ENCODE measurements at places on chromosomes 6 and 20. TPM values are rescaled to one million over a fixed set of nuclear protein-coding genes. Genes with fewer than 3 reads are reported as not detected.

GRCh38 chr6:36666826-36667591 lies 11.5 kb upstream of the CDKN1A start:
- no peaks in the 10 kb centered on the region for H3K4me1 ChIP-seq
- H3K36me3 ChIP-seq, result no peaks in the 10 kb centered on the region
- peak overlapping the region; percentile 49 for H3K27ac ChIP-seq
- no peaks in the 10 kb centered on the region for H3K27me3 ChIP-seq
- H3K4me3 ChIP-seq, result no peak overlapping the region

- no peaks in the 10 kb centered on the region for H3K27me3 ChIP-seq
- no peak overlapping the region for H3K27ac ChIP-seq
- H3K4me3 ChIP-seq, result no peak overlapping the region
- peaks cover 1% of the 10 kb centered on the region for H3K4me1 ChIP-seq
- DNase-seq, result no peak
- no peaks in the 10 kb centered on the region for H3K36me3 ChIP-seq
Measured at GRCh38 chr6:169935348-169935718, 183.9 kb downstream of the ERMARD start.

DNA sequence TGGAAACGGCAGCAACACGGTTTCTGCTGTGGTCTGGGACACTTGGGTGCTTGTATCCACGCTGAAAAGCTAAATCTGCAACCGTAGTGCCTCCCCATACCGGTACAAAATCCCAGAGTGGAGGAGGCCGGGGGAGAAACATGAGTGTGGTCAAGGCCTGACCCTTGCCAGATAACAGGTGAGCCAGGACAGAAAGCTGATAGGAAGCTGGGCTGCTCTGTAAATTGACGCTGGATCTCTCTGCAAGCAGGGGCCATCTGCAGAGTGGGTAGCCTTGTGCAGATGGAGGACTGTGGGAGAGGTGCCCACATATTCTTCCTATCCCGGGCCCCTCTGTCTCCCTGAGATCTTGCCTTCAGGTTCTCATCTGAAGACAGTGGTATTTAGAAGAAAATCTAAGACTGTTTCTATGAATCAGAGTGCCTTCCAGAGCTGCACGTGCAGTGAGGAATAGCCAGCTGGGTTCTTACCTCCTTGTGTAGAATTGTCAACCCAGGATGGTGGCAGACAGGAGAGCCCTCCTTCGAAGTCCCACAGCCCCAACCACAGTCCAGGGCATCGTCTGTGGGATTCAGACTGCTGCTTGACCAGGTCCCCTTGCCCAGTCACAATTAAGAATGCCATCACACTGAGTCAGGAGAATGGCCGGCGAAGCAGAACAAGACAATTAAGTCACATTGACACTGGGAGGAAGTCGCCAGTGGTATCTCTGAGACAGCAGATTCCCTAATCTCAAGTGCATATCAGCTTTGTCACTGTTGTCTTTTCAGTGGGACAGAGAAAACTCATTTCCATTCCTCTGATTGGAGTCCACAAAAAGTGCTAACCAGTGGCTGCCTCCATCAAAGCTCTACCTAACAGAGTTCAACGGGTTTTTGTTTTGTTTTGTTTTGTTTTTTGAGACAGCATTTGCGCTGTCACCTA lies 100.0 kb upstream of the RIPOR2 start:
- H3K27me3 ChIP-seq, result no peaks in the 10 kb centered on the region
- H3K4me1 ChIP-seq, result no peaks in the 10 kb centered on the region
- H3K36me3 ChIP-seq, result no peaks in the 10 kb centered on the region
- DNase-seq, result no peak

GRCh38 chr6:72709431-72709830 lies 87.6 kb downstream of the KCNQ5 start:
- H3K27me3 ChIP-seq, result no peaks in the 10 kb centered on the region
- H3K4me1 ChIP-seq, result no peaks in the 10 kb centered on the region
- no peak overlapping the region for H3K27ac ChIP-seq
- H3K4me3 ChIP-seq, result no peak overlapping the region
- H3K36me3 ChIP-seq, result no peaks in the 10 kb centered on the region

GRCh38 chr6:38973178-38974057 lies 75.2 kb upstream of the GLP1R start:
- H3K27me3 ChIP-seq, result peaks cover 6% of the 10 kb centered on the region
- DNase-seq, result no peak
- no peaks in the 10 kb centered on the region for H3K36me3 ChIP-seq

GRCh38 chr6:75246386-75246785 lies 2.8 kb upstream of the COX7A2 start:
- no peaks in the 10 kb centered on the region for H3K27me3 ChIP-seq
- no peak for DNase-seq
- H3K36me3 ChIP-seq, result no peaks in the 10 kb centered on the region
- no peak overlapping the region for H3K4me3 ChIP-seq
- peaks cover 14% of the 10 kb centered on the region for H3K4me1 ChIP-seq

DNA sequence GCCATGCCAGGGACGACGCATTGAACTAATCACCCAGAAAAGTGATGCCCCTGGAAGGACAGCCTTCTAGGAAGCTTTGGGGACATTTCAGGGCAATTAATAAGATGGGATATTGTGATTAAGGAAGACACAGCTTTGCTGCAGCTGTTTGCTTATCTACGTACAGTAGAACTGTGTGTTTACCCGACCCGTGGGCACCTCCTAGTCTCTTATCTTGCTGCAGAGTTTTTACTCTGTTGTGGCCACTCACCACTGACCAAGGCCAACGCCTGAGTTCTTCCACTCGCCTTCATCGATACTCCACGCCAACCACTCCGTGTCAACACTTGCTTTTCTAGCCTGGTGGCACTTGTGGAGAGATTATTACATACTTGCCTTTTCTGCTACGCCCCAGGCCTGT lies 105.9 kb upstream of the MLN start:
- no peaks in the 10 kb centered on the region for H3K36me3 ChIP-seq
- H3K27me3 ChIP-seq, result no peaks in the 10 kb centered on the region
- H3K27ac ChIP-seq, result no peak overlapping the region
- no peak overlapping the region for H3K4me3 ChIP-seq
- peaks cover 20% of the 10 kb centered on the region for H3K4me1 ChIP-seq
- no peak for DNase-seq

- peak overlapping the region; percentile 61 for H3K27ac ChIP-seq
- no peaks in the 10 kb centered on the region for H3K36me3 ChIP-seq
- peaks cover 42% of the 10 kb centered on the region for H3K4me1 ChIP-seq
- no peaks in the 10 kb centered on the region for H3K27me3 ChIP-seq
- no peak for DNase-seq
Measured at GRCh38 chr6:30207619-30208295, 5.4 kb downstream of the TRIM26 start.

DNA sequence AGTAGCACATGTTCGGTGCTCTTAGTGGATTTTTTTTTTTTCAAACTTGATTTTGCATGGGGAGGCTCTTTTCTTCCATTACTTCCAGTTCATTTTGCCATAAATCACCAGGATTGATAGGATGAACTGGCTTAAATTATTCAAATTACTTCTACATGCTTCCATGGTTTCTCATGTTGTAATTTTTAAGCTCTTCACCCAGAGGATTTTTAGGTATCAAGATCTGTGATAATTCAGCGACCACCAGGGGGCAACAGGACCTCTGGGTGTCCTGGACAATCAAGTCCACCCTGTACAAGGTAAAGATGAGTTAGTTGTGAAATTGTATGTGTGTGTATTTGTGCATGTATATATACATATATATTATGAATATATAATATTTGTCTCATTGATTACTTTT lies 4.2 kb upstream of the EPHA7 start:
- no peak overlapping the region for H3K4me3 ChIP-seq
- peaks cover 20% of the 10 kb centered on the region for H3K4me1 ChIP-seq
- H3K27me3 ChIP-seq, result no peaks in the 10 kb centered on the region
- H3K36me3 ChIP-seq, result no peaks in the 10 kb centered on the region

- H3K27me3 ChIP-seq, result no peaks in the 10 kb centered on the region
- DNase-seq, result no peak
- H3K4me3 ChIP-seq, result no peak overlapping the region
- H3K36me3 ChIP-seq, result no peaks in the 10 kb centered on the region
- H3K27ac ChIP-seq, result no peak overlapping the region
Measured at GRCh38 chr6:130982941-130983456, 80.0 kb downstream of the EPB41L2 start.

GRCh38 chr6:33849500-33850075 lies 45.8 kb upstream of the MLN start:
- peaks cover 3% of the 10 kb centered on the region for H3K4me1 ChIP-seq
- H3K36me3 ChIP-seq, result no peaks in the 10 kb centered on the region
- no peaks in the 10 kb centered on the region for H3K27me3 ChIP-seq
- no peak for DNase-seq
- H3K27ac ChIP-seq, result no peak overlapping the region

- H3K36me3 ChIP-seq, result no peaks in the 10 kb centered on the region
- H3K4me3 ChIP-seq, result no peak overlapping the region
- no peaks in the 10 kb centered on the region for H3K27me3 ChIP-seq
- no peaks in the 10 kb centered on the region for H3K4me1 ChIP-seq
Measured at GRCh38 chr6:13539572-13539971, 34.8 kb upstream of the SIRT5 start.

DNA sequence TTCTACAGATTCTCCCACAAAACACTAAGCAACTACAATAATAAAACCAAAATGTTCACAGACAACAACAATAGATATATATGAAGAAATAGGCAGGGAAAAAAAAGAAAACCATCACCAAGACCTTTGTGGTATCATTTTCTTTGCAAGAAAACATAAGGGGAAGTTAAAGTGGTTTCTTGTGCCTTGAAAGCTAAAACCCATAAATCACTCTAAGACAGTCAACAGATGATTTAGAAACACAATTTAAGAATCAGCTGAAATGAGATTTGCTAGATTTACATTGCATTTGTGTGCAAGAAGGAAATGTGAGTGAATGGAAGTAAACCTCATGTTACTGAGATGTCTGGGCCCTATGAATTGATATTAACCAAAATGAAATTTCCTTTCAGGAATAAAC lies 1265.4 kb upstream of the GJE1 start:
- no peak overlapping the region for H3K4me3 ChIP-seq
- DNase-seq, result no peak
- no peak overlapping the region for H3K27ac ChIP-seq

DNA sequence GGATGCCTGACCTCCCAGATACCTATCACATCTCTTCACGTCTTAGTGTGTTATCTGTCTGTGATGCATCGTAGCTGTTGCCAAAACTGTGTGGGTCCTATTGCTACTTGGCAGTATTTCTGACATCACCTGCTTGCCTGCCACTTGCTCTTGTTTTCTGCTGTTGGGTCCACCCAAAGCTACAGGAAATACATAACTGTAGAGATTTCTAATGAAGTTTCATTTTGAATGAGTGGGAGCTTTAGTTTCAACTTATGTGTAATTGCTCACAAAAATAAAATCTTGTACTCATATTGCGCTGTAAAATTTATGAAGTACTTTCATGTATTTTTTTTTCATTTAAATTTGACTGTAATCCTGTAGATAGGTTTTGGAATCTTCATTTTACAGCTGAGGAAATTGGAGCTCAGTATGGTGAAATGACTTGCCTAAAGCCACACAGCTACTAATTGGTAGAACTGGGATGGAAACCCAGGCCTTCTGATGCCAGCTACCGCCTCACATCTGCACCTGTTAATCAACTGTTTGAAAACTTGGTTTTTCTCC lies 113.6 kb upstream of the MAN1A1 start:
- no peak overlapping the region for H3K4me3 ChIP-seq
- DNase-seq, result no peak
- no peak overlapping the region for H3K27ac ChIP-seq
- H3K27me3 ChIP-seq, result no peaks in the 10 kb centered on the region

DNA sequence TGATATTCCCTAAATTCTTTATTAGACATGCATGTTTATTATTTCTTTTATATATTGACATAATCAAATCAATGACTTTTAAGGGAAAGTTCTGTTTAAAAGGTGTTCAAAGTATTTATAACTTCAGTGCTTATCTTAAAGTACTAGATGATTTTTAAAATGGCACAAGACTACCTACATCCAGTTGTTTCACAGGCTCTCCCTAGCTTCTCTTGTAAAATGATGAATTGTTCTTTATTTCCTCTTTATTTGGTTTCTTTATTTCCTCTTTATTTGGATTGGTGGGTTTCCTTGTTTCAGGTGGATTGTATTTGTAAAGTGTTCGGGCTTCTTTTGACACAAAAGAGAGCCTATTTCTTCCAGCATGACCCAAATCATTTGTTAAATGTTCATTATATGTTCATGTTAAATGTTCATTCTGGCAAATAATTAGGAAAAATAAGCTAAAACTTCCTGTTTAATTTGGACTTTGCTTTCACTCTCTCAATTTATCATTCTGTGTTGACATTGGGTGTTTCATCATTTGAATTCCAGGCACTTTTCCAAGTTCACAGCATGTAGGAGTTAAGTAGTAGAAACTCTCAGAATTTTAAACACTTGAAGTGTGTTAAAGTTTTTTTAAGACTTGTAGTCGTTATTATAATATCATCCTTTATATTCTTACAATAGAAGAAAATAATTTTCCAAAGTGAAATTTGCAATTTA lies 24.6 kb downstream of the MLIP start:
- H3K27ac ChIP-seq, result no peak overlapping the region
- no peak overlapping the region for H3K4me3 ChIP-seq
- no peaks in the 10 kb centered on the region for H3K4me1 ChIP-seq
- no peak for DNase-seq
- H3K36me3 ChIP-seq, result no peaks in the 10 kb centered on the region
- H3K27me3 ChIP-seq, result no peaks in the 10 kb centered on the region

DNA sequence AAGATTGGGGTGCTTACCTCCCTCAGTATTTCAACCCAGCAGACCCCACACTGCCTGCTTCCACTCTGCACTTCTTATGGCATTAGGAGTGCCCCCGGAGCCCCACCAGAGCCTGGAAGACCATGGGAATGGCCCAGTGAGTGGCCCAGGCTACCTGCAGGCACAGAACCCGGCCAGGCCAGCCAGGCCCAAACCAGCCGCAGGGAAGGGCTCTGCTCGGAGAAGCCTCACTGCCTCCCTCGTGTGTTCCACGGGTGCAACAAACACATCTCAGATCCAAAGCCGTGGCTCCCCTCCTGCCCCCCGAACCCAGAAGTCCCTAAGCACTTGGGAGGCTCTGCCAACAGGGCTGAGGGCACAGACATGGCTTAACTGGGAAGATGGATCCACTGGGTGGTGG lies 283.9 kb downstream of the CDH4 start:
- no peaks in the 10 kb centered on the region for H3K27me3 ChIP-seq
- H3K27ac ChIP-seq, result no peak overlapping the region
- H3K4me1 ChIP-seq, result no peaks in the 10 kb centered on the region
- H3K4me3 ChIP-seq, result no peak overlapping the region

GRCh38 chr6:122063076-122063475 lies 336.4 kb upstream of the HSF2 start:
- no peaks in the 10 kb centered on the region for H3K4me1 ChIP-seq
- no peaks in the 10 kb centered on the region for H3K36me3 ChIP-seq
- DNase-seq, result no peak

DNA sequence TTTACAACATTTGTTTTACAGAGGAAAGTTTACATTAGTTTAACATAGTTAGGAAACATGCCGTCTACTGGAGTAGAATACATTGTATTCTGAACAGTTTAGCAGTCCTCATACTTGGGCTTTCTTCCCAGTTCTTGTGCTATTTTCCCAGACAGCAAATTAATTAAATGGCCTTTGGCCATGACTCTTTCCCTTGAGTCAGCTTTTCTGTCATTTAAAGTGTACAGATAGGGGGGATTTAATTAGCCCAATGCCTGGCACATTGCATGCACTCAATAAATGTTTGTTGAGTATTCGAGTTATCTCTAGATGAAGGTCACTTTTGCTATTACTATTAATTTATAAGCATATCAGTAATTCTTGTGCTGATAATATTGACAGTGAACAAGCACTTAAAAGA lies 1.6 kb downstream of the TMEM244 start:
- H3K27ac ChIP-seq, result no peak overlapping the region
- no peaks in the 10 kb centered on the region for H3K36me3 ChIP-seq
- H3K27me3 ChIP-seq, result no peaks in the 10 kb centered on the region
- H3K4me3 ChIP-seq, result no peak overlapping the region
- DNase-seq, result no peak

The ANGPT4 gene
- total RNA-seq, result 0.27 TPM

The MTHFD1L gene
- total RNA-seq, result 8.3 TPM

The NRSN1 gene
- total RNA-seq, result 0.66 TPM

The CAGE1 gene
- not detected for total RNA-seq

The JPH2 gene
- 52.0 TPM for total RNA-seq

Data from sigmoid colon (tissue), 7 donors.